ENCODE measurements at places on chromosomes 12 and 14.

- H3K4me3 ChIP-seq: no peak overlapping the region
- H3K27me3 ChIP-seq: peaks cover 23% of the 10 kb centered on the region
- no peak for DNase-seq
Measured at GRCh38 chr14:70619708-70620107, 19.3 kb upstream of the MED6 start.

DNA sequence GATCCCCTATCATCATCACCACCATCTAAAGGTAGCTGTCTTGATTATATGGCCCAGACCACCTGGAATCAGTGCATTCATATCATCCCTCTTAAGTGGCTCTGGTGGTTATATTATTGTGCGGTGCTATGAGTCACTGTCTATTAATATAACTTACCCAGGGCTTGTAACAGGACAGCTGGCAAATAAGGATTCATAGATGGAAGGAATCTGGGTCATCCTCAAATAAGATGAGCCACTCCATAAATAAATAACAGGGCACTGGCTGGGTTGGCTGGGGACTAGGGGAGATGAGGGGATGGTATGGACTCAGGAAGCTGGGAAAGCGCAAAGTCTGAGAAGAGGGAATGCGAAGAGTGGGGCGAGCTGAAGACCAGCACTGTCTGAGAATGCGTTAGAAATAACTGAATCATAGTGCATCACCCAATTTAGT is 216.1 kb downstream of the NUAK1 start:
- DNase-seq: peak; percentile 83
- H3K27ac ChIP-seq: peak overlapping the region; percentile 32
- H3K4me3 ChIP-seq: no peak overlapping the region
- peaks cover 15% of the 10 kb centered on the region for H3K4me1 ChIP-seq
- H3K27me3 ChIP-seq: no peaks in the 10 kb centered on the region

DNA sequence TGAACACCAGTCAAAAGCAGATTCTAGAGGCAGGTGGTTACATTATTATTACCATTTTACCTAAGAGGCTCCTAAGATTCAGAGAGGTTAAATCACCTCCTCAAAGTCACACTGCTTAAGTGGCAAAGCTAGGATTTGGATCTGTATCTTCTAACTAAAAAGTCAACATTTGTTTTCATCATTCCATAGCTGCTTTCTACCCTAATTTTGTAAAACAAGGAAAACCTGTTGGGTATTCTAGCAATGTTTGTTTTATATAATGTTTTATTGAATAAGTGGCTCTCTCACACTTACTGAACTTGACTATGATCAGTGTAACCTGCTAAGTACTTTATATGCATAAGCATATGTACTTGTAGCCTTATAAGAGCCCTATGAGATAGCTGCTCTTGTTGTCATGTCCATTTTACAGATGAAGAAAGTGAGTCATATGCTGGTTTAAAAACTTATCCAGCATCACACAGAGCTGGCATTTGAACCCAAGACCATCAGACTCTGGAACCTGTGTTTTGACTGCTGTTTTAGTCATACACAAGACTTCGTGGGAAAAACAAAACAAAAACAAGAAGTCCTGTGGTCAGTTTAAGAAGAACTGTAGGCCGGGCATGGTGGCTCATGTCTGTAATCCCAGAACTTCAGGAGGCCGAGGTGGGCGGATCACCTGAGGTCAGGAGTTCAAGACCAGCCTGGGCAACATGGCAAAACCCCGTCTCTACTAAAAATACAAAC is 31.7 kb upstream of the EVL start:
- no peak overlapping the region for H3K27ac ChIP-seq
- no peak overlapping the region for H3K4me3 ChIP-seq
- H3K4me1 ChIP-seq: peaks cover 48% of the 10 kb centered on the region

DNA sequence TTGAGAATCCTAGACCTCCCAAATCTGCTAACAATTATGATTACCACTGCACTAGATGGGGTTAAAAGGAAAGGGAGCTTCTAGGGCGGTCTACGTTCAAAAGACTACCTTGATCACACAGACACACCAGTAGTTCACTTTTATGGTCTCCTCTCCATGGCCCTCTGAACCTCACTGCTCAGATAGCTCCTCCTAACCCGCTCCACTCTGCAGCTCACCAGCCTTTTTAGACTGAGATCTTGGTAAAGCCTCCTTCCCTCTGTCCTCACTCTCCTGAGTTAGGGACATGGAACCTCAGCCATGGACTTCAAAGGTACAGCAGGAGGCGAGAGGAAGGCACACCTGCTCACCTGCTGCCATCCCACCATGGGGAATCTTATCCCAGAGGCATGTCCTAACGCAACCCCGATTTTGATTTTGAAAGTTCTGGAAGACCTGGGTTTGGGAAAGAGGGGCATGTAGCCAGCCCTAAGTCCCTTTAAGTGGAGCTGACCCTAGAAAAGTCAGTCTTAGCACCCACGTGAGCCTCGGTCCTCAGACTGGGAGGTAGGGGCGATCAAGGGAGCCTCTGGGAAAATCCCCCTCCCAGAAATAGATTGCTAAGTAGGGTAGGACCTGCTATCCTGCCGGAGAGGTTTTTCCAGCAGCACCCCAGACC is 1.3 kb downstream of the ZNF219 start:
- H3K27ac ChIP-seq: peak overlapping the region; percentile 27
- peaks cover 16% of the 10 kb centered on the region for H3K4me1 ChIP-seq
- DNase-seq: no peak
- no peaks in the 10 kb centered on the region for H3K27me3 ChIP-seq
- no peaks in the 10 kb centered on the region for H3K36me3 ChIP-seq
- no peak overlapping the region for H3K4me3 ChIP-seq

DNA sequence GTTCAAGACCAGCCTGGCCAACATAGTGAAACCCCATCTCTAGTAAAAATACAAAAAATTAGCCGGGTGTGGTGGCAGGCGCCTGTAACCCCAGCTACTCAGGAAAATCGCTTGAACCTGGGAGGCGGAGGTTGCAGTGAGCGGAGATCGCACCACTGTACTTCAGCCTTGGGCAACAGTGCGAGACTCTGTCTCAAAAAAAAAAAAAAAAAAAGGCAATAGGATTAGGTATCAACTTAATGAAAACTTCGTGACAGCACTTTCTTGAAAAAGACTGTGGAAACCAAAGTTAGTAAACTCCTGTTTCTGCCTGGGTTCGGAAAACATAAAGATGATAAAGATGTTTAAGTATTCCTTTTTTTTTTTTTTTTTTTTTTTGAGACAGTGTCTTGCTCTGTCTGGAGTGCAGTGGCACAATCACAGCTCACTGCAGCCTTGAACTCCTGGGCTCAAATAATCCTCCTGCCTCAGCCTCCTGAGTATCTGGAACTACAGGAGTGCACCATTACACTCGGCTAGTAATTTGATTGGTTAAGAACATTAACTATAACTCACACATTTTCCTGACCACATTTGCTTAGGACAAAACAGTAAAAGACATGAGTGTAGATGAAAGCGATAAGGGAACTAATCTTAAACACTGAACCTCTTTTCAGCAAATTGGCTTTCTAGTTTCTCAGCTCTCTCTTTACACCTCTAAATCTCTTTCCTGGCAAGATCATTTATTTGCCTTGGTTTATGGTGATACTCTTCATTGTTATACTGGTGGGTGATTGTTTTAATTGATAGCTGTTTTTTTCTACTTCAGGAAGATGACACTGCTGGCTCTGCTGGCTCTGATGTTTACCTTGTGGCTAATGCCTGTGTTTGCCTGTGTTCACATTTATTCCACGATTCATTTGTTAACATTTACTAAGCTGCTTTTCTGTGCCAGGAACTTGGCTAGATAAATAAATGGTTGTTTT is 15.8 kb downstream of the HIF1A start:
- H3K27ac ChIP-seq: peak overlapping the region; percentile 53
- peaks cover 72% of the 10 kb centered on the region for H3K4me1 ChIP-seq
- H3K4me3 ChIP-seq: peak overlapping the region; percentile 56
- peak; percentile 39 for DNase-seq
- H3K36me3 ChIP-seq: no peaks in the 10 kb centered on the region

GRCh38 chr12:105261010-105261409 is 25.0 kb upstream of the APPL2 start:
- no peak overlapping the region for H3K4me3 ChIP-seq
- H3K36me3 ChIP-seq: no peaks in the 10 kb centered on the region
- H3K27me3 ChIP-seq: no peaks in the 10 kb centered on the region
- H3K4me1 ChIP-seq: peaks cover 40% of the 10 kb centered on the region
- H3K27ac ChIP-seq: no peak overlapping the region

- no peak for DNase-seq
- H3K4me1 ChIP-seq: no peaks in the 10 kb centered on the region
- no peak overlapping the region for H3K4me3 ChIP-seq
- no peaks in the 10 kb centered on the region for H3K27me3 ChIP-seq
Measured at GRCh38 chr12:102010265-102010994, 51.4 kb downstream of the WASHC3 start.

DNA sequence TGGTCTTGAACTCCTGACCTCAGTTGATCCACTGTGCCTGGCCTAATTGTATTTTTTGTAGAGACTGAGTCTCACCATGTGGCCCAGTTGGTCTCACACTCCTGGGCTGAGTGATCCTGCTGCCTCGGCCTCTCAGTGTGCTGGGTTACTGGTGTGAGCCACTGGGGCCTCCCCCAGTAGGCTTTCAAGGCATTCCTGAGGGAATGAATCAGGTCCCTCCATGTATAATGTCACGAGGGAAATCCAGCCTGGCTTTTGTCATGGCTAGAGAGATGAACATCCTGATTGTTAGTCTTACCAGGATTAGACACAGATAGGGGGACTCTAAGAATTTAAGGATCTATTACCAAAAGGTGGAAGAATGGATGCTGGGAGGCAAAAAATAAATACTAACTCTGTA is 51.9 kb downstream of the CPSF2 start:
- H3K27ac ChIP-seq: no peak overlapping the region
- no peaks in the 10 kb centered on the region for H3K36me3 ChIP-seq
- H3K4me1 ChIP-seq: no peaks in the 10 kb centered on the region
- H3K27me3 ChIP-seq: no peaks in the 10 kb centered on the region
- H3K4me3 ChIP-seq: no peak overlapping the region

DNA sequence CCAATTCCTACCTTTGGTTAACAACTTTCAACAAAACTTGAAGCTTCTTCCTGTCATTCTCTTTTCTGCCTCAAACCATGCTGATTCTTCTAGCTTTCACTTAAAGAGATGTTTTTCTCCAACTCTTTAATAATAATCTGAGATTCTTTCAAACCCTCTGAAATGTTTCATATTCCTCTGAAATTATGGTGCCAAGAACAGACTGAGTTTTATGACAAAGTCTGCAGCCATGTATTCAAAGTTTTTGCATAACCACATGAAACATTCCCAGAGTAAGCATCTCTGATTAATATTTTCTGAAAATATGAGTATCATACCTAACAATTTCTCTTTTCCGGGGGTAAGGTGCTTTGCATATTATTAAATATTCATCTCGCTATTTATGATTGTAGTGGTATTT is 59.1 kb upstream of the DCN start:
- DNase-seq: no peak
- H3K36me3 ChIP-seq: no peaks in the 10 kb centered on the region
- no peak overlapping the region for H3K4me3 ChIP-seq
- peaks cover 4% of the 10 kb centered on the region for H3K4me1 ChIP-seq
- no peak overlapping the region for H3K27ac ChIP-seq

DNA sequence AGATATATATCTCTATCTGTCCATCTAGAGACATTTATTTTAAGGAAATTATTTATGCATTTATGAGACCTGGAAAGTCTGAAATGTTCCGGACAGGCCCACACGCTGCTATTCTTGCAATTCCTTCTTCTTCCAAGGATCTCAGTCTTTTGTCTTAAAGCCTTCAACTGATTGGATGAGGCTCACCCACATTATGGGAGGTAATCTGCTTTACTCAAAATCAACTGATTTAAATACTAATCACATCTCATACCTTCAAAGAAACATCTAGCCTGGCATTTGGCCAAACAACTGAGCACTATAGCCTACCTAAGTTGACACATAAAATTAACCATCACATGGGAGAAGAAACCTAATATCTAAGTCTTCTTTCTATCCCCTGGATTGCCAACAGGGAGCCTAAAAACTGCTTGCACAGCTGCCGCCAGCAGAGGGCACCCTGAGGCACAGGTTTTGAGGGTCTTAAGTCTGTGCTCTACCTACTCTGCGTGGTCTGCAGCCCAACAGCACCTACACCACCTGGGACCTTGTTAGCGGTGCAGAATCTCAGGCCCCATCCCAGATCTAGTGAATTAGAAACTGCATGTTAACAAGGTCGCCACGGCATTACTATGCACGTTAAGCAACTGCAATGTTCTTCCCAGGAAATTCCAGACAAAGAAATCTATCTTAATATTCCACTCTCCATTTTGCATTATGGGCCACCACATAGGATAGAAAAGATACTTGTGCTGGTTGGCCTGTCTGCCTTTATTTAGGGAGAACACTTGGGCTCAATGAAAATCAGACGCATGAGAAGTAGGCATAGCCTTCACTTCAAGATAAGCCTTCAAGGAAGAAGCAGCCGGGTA is 249.7 kb downstream of the FOXG1 start:
- no peaks in the 10 kb centered on the region for H3K4me1 ChIP-seq
- peak; percentile 53 for DNase-seq
- no peak overlapping the region for H3K27ac ChIP-seq
- no peaks in the 10 kb centered on the region for H3K27me3 ChIP-seq

GRCh38 chr12:96687719-96688118 is 198.3 kb downstream of the CFAP54 start:
- H3K27me3 ChIP-seq: no peaks in the 10 kb centered on the region
- H3K27ac ChIP-seq: no peak overlapping the region
- no peak overlapping the region for H3K4me3 ChIP-seq

- H3K4me3 ChIP-seq: no peak overlapping the region
- no peaks in the 10 kb centered on the region for H3K36me3 ChIP-seq
- H3K27me3 ChIP-seq: peaks cover 20% of the 10 kb centered on the region
- DNase-seq: no peak
- H3K4me1 ChIP-seq: no peaks in the 10 kb centered on the region
Measured at GRCh38 chr14:36221112-36221511, 44.6 kb upstream of the PTCSC3 start.

DNA sequence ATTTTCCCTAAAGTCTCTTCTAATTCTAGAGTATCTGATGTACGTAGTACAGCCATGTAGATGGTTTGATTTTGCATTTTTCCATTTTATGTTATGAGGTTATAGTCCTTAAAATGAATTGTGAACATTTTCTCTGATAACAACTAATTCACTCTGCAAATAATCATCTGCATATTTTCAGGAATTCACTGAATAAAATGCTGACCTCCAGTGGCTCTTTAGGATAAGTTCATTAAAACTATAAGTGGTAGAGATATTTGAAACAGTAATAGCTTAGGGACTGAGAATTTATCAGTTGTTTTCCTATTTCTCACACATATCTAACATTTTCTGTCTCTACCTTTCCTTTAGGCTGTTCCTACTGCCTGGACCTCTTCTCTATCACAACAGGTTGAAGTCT is 4.4 kb downstream of the MSRB3 start:
- H3K27ac ChIP-seq: no peak overlapping the region
- no peaks in the 10 kb centered on the region for H3K36me3 ChIP-seq
- DNase-seq: peak; percentile 38
- H3K4me1 ChIP-seq: peaks cover 31% of the 10 kb centered on the region

DNA sequence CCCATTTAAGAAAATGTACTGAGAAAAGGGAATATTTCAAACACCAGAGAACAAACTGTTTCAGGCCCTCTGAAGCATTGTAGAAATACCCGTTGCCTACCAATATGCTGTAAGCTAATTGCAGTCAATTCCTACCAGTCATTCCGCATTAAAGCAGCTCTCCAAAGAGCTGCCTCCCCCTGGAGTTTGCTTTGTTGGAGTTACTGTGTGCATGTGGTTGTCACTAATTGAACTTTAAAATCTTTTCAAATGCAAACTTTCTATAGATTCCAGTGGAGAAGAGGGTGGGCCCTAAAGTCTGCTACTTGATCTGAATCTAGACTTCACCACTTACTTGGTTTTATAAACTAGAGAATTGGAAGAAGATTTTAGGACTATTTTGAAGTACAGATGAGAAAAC is 112.7 kb downstream of the PLXNC1 start:
- no peak overlapping the region for H3K27ac ChIP-seq
- DNase-seq: no peak
- H3K27me3 ChIP-seq: no peaks in the 10 kb centered on the region

All from GM23248 (cell line).